Activated CD4-positive, alpha-beta T cell treated with anti-CD3 and anti-CD28 coated beads, Interleukin-2, Interleukin-6, amounts not matched to agents 100 ng/mL and 50 ng/mL, durations not matched to agents 16 hours and 8 hours (primary cell): ENCODE measurements at places on chromosomes 1 and 21.
A peak's percentile ranks its signal among the peaks of the same experiment; 100 is the strongest.

GRCh38 chr1:17922833-17923232 is 167.7 kb downstream of the ACTL8 start:
- peak; percentile 10 for DNase-seq

GRCh38 chr1:51517361-51518032 is 1.6 kb downstream of the EPS15 start:
- no peak for DNase-seq

DNA sequence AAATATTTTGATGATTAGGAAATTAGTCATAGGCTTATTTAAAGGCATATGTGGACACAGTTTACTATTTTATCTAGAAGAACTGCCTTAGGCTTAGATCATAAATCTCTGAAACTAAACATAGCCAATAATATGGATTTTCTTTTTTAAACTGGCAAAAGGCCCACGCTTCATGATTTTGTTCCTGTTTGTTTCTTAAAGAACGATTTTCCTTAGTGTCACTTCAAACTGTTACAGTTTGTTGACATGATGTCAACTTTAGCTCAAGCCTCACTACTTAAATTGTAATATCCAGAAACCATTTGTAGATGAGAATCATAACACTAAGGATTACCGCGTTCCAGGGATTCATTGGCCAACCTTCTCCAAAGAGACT is 322.6 kb downstream of the HHIPL2 start:
- no peak for DNase-seq

GRCh38 chr1:175388285-175388684 is 195.7 kb upstream of the KIAA0040 start:
- DNase-seq: no peak

- no peak for DNase-seq
These were observed 24.8 kb downstream of the COQ8A start for GRCh38 chr1:226964611-226965486.

DNA sequence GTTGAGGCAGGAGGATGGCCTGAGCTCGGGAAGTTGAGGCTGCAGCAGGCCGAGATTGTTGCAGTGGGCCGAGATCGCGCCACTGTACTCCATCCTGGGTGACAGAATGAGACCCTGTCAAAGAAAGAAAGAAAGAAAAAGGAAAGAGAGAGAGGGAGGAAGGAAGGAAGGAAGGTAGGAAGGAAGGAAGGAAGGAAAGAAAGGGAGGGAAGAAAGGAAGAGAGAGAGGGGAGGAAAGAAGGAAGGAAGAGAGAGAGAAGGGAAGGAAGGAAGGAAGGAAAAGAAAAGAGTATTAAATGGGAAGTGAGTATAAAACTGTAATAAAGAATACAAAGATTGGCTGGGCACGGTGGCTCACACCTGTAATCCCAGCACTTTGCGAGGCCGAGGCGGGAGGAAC is 18.4 kb upstream of the ABL2 start:
- no peak for DNase-seq
